Fibroblast of skin of right biceps (primary cell): ENCODE measurements at places on chromosomes 12 and 14.

DNA sequence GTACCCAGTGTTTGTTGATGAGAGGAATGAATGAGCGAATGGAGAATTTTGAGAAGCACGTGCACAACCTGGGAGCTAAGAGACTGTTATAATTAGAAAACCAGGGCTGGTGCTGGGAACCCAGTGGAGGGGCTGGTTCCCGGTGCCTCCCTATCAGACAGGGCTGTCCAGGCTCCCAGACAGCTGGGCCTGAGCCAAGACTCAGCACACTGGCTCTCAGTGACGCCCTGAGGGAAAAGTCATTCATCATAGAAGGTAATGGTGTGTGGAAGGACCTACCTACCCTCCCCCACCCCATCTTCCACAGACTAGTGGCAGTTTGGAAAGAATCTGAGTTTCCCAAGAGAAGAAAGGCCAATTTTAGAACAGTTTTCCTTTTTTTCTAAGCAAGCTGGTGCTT, 34.7 kb downstream of the KCNA5 start:
- peak; percentile 69 for DNase-seq

- no peak for DNase-seq
Observed at GRCh38 chr14:55705651-55706364, 125.8 kb downstream of the KTN1 start.

DNA sequence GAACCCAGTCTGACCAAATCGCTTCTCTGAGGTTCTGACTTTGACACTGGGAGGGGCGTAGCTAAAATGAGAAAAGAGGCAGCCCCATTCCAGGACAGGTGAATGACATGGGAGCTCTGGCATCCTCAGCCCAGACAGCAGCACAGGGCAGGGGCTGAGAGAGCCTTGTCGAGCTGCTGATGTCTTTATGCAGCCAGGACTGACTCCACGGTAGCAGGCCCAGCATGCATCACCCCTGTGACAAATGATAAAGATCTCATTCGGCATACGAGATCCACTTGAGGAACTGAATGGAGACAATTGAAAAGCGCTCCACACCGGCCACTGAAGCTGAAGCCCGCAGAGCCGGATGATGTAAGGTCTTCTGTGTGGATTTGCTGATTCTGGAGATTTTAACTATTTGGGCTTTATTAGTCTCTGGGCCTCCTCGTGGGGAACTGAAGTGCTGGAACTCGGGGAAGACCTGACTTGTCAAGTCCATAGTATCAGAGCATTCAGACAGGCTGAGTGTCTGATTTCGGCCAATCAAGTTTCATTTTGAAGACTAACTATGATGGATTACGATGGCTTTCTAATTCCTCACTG, 56.9 kb upstream of the MAP1LC3B2 start:
- no peak for DNase-seq

- DNase-seq: no peak
Observed at GRCh38 chr12:13851828-13852227, 129.6 kb downstream of the GRIN2B start.

DNA sequence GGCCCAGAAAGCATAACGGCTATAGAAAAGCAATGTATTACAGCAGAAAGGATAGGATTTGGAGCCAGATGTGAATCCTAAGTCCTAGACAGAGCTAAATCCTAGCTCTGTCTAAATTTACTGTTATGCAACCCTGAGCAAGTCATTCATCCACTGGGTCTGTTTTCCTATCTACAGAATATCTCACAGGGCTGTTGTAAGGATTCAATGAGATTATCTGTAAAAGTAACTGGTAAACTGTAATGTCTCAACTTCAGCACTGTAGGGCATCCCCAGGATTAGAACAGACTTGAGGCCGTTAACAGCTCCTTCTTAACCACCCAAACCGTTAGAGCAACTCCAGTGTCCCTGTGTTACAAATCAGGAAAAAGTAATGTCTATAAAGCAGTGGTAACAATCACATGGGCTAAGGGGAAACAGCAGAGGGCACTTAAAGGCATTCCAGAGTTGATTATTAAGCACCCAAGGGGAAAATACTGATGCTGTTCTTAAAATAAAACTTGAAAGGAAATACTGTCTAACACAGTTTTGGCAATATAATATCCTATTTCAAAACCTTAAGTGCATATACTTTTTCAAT, 10.1 kb downstream of the GMFB start:
- DNase-seq: no peak

- DNase-seq: no peak
Observed at GRCh38 chr12:102964872-102965271, 7.4 kb downstream of the ASCL1 start.

GRCh38 chr12:5027046-5027821, 16.4 kb upstream of the KCNA5 start:
- DNase-seq: no peak

- no peak for DNase-seq
Observed at GRCh38 chr14:45194964-45195363, 58.0 kb downstream of the MIS18BP1 start.

DNA sequence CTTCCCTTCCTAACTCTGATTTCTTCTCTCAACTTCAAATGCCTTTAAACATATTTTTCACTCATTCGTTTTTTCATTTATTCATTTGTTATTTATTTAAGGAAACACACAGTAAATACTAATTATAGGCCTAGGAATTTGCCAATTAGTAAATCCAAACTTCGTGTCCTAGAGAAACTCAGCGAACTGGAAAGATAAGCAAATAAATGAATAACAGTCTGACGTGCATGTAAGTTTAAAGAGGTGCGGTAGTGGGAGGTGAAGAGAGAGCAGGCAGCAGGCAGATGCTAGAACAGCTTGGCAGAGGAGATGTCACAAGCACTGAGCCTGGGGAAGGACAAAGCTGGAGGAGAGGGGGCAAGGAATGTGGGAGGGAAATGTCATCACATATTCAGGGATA, 228.2 kb downstream of the DPY19L2 start:
- no peak for DNase-seq

- no peak for DNase-seq
Observed at GRCh38 chr14:62763951-62764350, 281.3 kb downstream of the KCNH5 start.

GRCh38 chr12:97941686-97942354, 479.2 kb downstream of the RMST start:
- no peak for DNase-seq

DNA sequence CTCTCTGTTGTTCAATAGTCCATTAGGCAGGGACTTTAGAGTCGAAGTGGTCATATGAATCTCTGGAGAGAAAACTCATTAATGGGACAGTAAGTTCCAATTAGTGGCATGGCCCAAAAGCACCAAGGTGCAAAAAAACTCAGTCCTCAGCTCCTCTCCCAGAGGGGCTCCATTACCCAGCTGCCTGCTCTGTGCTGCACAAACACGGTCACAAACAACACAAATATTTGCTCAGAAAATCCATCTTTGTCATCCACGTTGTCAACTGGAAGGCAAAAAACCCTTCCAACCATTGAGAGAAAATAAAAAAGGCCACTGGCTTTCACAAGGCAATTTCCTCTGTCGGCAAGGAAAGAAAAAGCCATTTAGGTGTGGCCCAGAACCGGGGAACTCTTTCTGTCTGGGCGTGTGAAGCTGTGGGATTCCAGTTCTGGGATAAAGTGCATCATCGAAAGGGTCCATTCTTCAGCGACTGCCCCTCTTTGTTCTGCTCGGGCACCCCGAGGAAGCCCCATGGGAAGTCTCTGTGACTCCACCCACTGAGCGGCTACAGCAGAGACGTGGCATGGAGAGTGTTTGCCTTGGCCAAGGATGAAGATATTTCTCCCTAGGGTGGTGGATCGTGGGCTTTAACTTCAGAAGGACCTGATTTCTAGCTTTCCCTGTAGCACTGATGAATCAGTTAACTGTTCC, 137.6 kb downstream of the VRK1 start:
- no peak for DNase-seq

DNA sequence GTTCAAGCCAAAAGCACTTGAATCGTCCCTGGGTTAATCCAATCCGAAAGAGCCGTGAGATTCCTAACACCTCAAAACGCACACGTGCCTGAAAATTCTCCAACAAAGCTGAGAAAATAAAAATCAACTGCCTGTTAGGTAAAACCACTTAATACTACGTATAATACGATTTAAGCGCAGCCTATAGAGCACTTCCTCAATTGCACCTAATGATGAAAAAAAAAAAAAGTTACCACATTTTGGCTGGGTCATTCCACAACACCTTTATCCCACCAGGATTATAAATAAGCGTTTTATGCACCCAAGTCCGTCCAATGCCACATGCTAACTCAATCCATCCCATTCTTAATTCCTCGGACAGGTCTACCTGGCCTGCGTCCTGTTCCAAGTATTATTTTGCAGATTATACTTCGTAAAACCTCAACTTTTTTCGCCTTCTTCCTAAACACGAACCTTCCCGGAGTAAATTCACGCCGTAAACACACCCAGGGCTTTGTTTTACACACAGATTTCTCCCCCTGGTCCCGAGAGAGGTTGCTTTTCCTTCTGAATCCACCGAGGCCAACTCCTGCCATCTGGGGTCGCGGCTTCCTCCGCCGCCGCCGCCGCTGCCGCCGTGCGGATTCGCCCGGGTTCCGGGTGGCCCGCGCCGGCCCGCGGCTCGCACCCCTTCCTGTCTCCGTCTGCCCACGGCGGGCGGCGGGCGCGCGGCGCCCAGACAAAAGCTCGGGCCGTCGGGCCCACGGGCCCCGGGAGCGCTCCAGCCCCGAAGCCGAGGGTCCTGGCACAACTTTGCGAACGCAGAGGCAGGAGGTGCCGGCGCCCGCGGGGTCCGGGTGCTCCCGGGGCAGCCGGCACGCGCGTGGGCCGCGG, 66.2 kb downstream of the RNF34 start:
- DNase-seq: peak; percentile 28

- no peak for DNase-seq
Observed at GRCh38 chr14:31297701-31298344, 90.2 kb upstream of the HECTD1 start.

GRCh38 chr12:607541-608001, 55.7 kb downstream of the NINJ2 start:
- no peak for DNase-seq

GRCh38 chr12:100234591-100235304, 32.1 kb downstream of the DEPDC4 start:
- peak; percentile 62 for DNase-seq

GRCh38 chr14:59360923-59361794, 104.0 kb downstream of the GPR135 start:
- DNase-seq: peak; percentile 65

DNA sequence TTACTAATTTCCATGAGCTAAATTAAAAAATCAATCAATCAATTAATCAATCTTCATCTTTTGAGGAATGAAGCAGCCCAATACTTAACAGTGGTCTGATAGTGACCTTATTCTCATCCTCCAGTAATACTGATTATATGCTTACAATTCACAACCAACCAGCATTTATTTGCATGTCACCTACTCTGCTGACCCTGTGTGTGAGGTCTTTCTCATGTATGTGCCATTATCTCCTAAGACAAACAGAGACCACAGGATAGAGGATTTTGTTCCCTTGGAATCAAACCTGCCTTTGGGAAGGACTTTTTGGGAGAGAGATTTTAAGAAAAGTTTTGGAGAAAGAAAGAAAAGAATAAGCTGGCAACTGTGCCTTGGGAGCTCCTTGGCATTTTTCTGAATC, 197.2 kb downstream of the NRXN3 start:
- no peak for DNase-seq

- no peak for DNase-seq
Observed at GRCh38 chr12:3278681-3279414, 201.7 kb downstream of the TSPAN9 start.
